ENCODE measurements at places on chromosomes 11 and 22.

GRCh38 chr11:64241491-64242374 lies 838 bp downstream of the FKBP2 start:
- DNase-seq: no peak

DNA sequence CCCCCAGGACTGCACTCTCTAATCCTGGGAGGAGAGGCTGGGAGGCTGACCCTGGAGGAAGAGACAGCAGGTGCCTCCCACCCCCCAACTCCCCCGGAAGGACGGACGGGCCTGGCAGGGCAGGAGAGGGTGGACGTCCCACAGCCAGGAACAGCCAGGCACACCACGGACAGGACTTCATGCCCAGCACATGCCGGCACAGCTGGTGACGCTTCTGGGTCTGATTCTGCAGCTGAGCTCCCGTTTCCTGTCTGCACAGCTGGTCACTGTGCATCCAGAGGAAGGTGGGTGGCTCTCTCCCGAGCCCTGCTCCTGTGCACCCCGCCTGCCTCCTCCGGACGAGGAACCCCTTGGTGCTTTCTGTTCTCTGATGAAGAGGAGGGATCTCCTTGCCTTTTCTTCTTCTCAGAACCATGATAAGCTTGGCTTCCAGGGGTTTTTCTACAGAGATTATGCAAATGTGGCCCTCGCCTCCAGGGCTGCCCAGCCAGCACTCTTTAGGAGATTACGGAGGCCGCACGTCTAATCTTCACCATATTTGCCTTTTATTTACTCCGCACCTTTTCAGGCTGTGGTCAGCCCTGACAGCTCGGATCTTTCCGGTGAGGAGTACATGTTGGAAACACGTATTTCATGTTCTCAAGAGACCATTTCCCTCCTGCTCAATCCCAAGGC lies 1295.8 kb downstream of the BRD1 start:
- no peak for DNase-seq

GRCh38 chr11:2742201-2742600 lies 42.4 kb upstream of the KCNQ1OT1 start:
- no peak for DNase-seq

DNA sequence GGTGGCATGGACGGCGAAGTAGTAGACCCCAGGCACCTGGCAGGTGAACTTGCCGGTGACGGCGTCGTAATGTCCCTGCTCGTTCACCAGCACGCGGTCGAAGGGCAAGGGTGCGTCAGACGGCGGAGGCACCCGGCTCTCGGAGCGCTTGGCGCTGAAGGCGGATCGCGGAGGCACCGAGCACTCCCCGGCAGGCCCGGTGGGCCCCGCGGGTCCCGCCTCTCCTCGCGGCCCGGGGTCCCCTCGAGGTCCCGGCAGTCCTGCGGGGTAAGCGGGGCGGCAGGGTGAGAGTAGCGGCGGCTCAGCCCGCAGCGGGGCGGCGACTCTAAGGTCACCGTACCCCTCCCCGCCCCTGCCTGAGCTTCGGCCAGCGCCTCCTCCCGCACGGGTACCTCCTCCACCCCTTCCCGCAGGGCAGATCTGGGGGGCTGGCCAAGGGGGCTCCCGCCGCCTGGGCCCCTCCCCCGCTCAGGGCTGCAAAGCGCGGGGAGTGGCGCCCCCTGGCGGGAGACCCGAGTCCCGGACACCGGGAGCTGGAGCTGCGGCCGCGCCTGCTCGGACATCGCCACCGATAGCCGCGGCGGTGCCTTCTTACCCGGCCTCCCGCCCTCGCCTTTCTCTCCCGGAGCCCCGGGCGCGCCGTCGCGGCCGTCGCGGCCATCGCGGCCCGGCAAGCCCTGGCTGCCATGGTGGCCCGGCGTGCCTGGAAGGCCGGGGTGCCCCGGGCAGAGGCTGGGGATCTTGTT lies 921 bp downstream of the C1QTNF5 start:
- DNase-seq: no peak

DNA sequence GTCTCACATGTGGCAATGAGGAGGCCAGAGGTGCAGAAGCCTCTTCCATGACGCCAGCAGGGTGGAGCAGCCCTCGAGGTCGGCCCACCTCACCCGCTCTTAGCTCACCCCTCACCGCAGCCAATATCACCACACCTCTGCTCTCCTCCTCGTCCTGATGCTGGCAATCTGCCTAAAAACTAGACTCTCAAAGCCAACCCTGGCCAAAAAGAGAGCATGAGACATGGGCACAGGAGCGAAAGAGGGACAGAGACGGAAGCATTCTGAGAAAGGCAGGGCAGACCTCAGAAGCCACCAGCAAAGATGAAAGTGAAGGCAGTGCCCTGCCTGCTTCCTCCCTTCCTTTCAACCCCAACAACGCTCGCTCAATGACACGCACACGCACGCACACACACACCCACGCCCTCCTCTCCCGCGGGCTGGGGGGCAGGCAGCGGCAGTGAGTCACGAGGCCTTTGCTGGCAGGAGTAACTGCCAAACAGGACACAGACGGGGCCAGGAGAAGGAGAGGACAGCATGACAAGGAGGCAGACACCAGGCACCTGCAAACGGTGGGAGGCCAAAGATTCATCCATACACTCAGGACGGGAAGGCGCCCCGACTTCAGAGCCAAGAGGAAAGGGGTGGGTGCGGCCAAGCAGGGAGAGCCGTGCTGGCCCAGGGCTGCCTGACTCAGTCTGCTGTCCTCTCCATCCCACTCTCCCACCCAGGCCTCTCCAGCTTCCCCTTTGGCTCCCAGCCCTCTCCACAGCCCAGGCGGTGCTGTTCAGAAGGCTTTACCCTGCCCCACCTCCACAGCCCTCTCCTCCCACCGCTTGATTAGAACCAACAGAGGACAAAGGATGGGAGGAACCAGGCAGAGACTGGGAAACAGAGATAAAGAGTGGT lies 11.4 kb downstream of the IGSF9B start:
- DNase-seq: no peak

DNA sequence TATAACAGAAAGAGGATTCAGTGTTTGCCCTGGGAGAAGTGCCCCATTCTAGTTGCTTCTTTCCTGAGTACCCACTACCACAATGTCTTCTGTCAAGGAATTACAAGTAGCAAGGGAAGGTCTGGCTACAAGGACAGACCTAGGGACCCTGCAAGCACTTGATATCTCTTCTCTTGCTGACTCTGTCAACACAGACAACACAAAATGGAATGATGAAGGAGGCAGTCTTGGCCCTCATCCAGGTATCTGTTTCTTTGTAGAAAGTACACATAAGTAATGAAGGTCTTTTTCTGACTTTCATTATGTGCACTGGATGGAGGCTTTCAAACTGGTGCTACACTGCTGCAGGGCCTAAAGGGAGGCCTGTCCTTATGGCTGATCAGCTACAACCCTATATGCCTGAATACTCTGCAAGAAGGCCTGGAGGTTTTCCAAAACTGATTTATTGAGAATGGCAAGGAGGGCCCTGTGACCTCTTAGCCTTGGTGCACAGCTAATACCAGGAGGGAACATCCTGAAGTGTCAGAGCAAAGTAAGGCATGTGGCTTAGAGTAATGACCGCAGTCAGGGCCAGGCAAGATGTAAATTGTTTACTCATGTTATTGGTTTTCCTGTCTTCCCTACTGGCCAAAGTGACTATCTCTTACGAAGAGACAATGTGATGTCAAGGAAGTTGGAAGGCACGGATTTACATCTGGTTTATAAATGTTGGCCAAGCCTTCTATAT lies 31.2 kb downstream of the GAB2 start:
- no peak for DNase-seq

- no peak for DNase-seq
Measured at GRCh38 chr11:61647529-61647928, 32.7 kb upstream of the DAGLA start.

GRCh38 chr22:43388420-43388851 lies 23.4 kb upstream of the MPPED1 start:
- no peak for DNase-seq

Data from HS-27A (cell line).